ENCODE measurements at places on chromosomes 1 and 21.
A peak's percentile ranks its signal among the peaks of the same experiment; 100 is the strongest.

- peak; percentile 69 for DNase-seq
Observed at GRCh38 chr21:25561668-25562641, 45.3 kb downstream of the MRPL39 start.

DNA sequence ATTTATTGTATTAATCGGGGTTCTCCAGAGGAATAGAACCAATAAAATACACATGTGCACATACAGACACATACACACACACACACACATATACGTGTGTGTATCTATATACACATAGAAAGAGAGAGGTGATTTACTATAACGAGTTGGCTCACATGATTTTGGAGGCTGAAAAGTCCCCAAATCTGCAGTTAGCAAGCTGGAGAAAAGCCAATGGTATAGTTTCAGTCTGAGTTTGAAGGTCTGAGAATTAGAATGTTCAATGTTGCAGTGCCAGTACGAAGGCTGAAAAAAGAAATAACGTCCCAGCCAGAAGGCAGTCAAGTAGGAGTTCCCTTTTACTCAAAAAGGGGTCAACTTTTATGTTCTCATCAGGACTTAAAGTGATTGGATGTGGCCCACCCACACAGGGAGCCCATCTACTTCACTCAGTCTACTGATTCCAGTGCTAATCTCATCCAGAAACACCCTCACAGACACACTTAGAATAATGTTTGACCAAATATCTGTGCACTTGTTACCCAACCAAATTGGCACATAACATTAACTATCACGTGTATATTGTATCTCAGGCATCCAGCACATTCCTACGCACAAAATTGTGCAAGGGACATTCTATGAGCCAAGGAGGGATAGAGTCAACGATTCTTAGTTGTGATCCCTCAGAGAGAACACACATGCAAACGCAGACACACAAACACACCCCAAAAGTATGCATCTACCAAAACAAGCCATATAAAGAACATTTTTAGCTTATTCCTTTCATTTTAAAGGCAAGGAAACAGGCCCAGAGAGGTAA is 195.5 kb upstream of the DUSP10 start:
- no peak for DNase-seq

DNA sequence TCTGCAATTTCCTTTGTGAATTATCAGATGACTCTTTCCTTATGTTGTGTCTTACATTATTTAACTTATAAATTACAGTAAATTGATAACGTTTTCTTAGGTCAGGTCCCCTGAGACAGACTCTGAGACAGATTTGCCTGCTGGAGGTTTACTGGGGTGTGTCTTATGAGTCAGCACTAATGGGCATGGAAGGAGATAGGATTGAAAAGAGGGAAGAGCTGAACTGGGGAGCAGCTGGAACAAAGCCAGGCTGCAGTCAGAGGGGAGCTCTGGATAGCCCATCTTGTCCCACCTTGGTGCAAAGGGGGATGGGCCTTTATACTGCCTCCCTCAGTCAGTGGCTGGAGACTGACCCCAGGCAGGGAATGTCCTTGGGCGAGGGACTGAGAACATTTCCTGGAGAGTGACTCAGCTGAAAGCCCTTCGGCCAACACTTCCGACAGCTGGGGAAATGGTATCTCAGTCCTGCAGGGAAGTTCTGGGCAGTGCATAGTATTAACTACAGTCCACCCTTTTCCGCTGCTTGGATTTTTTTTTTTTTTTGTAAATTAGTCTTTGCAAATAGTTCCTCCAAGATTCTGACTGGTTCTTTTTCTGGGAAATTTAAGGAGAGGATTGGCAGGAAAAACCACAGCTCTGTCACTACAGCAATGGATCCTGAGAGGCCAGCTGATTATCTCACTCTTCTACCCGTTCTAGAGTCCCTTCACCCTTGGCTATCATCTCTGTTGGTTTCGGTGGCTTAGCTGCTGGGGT is 39.1 kb upstream of the CDC42BPA start:
- no peak for DNase-seq

DNA sequence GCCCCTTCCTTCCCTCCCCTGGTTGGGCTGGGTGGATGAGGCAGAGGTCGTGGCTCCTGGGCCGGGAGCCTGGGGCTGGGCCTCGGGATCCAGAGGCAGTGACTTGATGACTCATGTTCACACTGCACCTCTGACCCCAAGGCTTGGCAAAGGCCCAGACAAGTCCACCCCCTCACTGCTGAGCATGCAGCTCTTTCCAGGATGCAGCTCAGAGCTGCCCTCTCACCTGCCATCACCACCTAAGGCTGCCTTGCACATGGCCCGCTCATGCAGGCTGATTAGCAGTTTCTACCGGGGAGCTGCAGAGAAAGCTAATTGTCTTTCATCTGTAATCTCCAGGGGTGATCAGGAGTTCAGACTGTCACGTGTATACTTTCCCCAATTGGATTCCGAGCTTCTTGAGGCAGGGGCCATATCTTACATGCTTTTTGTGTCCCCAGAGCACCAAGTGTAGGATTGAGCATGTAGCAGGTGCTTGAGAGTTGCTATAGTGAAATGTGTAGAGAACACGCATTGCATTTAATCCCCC is 62.1 kb downstream of the LRRN2 start:
- DNase-seq: no peak

- no peak for DNase-seq
Observed at GRCh38 chr1:155170101-155170785, 2.9 kb downstream of the KRTCAP2 start.

DNA sequence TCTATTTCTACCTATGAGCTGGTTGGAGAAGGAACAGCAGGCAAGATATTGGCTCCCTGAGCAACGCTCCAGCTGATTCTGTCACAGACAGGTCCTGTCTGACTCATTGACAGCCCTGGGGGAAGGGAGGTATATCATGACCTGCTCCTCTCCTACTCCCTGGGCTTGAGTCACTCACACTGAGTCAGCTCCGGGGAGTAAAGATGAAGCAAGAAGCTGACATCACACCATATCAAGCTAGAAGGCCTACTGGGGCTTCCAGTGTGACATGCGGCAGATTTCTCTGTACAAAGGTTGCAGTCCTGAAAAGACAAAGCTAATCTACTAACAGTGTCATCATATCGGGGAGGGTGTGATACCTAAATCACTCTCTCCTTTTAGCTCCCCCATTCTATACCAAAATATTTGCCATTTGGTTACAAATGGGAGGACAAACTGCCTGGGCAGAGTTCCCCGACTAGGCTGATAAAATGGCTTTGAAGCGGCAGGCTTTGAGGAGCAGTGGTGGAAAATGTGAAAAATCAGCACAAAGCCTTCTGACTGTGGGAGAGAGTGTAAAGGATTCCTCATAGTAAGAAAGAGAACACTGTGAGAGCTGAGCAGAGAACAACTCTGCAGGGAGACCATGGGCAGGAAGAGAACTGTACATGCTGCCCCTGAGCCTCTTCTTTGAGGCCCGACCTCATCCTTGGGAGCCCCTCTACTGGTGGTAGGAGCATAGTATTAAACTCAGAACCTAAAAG is 15.5 kb downstream of the PI4KB start:
- peak; percentile 49 for DNase-seq

GRCh38 chr1:204984499-204984898 is 58.5 kb upstream of the CNTN2 start:
- no peak for DNase-seq

DNA sequence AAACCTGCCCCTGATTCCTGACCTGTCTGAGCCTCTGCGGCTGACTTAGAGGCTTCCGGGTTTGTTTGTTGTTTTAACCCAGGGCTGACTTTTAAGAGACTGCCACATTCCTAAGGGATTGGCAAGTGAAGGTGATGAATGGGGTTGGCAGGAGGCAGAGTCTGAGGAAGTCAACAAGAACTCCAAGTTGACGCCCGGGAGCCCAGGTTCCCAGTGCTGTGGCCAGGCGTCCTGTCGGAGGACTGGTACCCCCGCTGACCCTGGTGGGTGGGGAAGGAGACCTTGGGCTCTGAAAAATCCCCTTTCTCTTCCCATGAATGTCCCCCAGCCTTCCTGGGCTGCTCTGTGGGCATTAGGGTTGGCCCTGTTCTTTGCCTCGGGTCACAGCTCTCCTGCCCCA is 19.7 kb upstream of the EPS8L3 start:
- DNase-seq: no peak

DNA sequence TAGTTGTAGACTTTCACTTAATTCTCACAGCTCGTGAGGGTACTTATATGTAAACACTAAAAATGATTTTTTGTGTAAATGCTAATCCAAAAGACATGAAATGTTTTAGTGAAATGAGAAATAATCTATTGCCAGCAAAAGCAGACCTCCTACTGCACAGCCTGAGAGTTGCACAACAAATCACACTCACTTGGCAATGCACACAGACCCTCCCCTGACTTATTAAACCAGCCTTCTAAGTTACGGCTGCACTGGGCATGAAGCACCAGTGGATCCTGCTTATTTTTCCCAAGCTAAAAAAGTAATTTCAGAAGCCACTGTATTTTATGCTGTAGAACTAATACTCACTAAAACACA is 10.3 kb downstream of the ERRFI1 start:
- DNase-seq: no peak

DNA sequence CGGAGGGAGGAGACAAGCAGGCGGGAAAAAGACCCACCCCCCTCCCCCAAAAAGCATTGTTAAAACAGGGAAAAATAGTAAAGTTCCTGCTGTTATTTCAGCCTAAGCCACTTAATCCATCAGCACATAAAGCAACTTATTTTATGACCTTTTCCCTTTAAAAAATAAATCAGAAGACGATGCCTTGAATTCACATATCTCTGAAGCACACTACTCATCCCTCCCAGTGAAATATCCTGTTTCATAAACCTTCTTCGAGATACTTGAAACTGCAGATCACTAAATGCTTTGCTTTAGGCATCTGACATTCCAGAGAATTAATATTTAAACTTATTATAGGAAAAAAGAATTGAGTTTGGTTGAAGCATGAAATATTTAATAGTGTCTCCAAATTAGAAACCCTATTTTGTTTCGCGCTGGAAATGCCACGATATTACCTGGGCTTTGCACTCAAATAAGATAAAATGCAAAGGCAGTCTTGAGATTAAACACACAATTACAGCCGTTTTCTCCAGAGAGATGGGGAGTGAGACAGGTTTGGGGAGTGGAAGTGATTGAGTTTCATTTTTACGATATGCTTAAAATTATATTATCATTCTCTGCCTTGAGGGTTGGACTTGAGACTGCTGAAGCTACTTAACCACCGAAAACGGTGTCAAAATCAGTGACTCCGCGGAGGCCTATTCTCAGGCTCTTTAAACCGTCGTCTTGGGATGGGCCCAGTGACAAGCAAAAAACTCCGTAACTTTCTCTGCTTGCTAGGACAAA is 9.3 kb downstream of the GLIS1 start:
- no peak for DNase-seq

- DNase-seq: no peak
Observed at GRCh38 chr1:5950201-5950895, 41.9 kb downstream of the NPHP4 start.
